Smooth muscle cell of bladder (primary cell): ENCODE measurements at places on chromosomes 2 and 18. TPM values are rescaled to one million over a fixed set of nuclear protein-coding genes. Genes with fewer than 3 reads are reported as not detected.

Gene LIMS4
- total RNA-seq, result 1.1 TPM in 2 replicates

Gene ECEL1
- not detected in 2 replicates for total RNA-seq

Gene ALPP
- not detected in 2 replicates for total RNA-seq

Gene CFC1B
- total RNA-seq, result not detected in 2 replicates

Gene ANKRD30BL
- not detected in 2 replicates for total RNA-seq

Gene TXNDC2
- under 0.01 TPM in 2 replicates for total RNA-seq

Gene ZNF396
- total RNA-seq, result 2.8 and 3.1 TPM in 2 replicates

Gene HJURP
- total RNA-seq, result 1.9 and 2.4 TPM in 2 replicates

Gene HOXD8
- 1.1 and 1.6 TPM in 2 replicates for total RNA-seq

Gene STRADB
- total RNA-seq, result 37.1 and 44.5 TPM in 2 replicates

Gene SERPINB2
- 0.74 and 1.00 TPM in 2 replicates for total RNA-seq

Gene GAL3ST2
- total RNA-seq, result 0.18 TPM in 1 of 2 replicates, not detected in the other

Gene HOXD3
- 0.14 and 0.28 TPM in 2 replicates for total RNA-seq

Gene SLC23A3
- 0.57 and 2.4 TPM in 2 replicates for total RNA-seq

Gene CHN1
- 10.3 and 12.8 TPM in 2 replicates for total RNA-seq

Gene ZNF892
- total RNA-seq, result 3.0 and 4.7 TPM in 2 replicates

Gene AQP12A
- total RNA-seq, result not detected in 2 replicates

Gene CCNT2
- total RNA-seq, result 18.9 and 21.9 TPM in 2 replicates

Gene TRAF3IP1
- total RNA-seq, result 9.9 and 11.9 TPM in 2 replicates

Gene UBR3
- total RNA-seq, result 30.7 and 32.9 TPM in 2 replicates

Gene TXNL4A
- total RNA-seq, result 64.0 and 73.1 TPM in 2 replicates

Gene C2orf78
- not detected in 2 replicates for total RNA-seq

Gene IL1A
- 2.3 and 7.5 TPM in 2 replicates for total RNA-seq

Gene TOGARAM2
- 0.14 and 0.37 TPM in 2 replicates for total RNA-seq

Gene ID2
- total RNA-seq, result 164 and 461 TPM in 2 replicates

Gene SCYGR4
- 0.09 TPM in 1 of 2 replicates, not detected in the other for total RNA-seq

Gene ATAD2B
- 8.6 and 11.2 TPM in 2 replicates for total RNA-seq

Gene LIMS1
- 42.1 and 51.6 TPM in 2 replicates for total RNA-seq

Gene TM4SF20
- under 0.01 and 0.09 TPM in 2 replicates for total RNA-seq
